Activated CD4-positive, alpha-beta T cell treated with anti-CD3 and anti-CD28 coated beads, Interleukin-2, amount 50 U/mL, for 48 hours (primary cell): ENCODE measurements at places on chromosomes 6 and 20.

- no peak for DNase-seq
Measured at GRCh38 chr6:170281331-170282292, 9.3 kb downstream of the DLL1 start.

- DNase-seq, result no peak
Measured at GRCh38 chr6:137486416-137486815, 7.8 kb downstream of the OLIG3 start.

DNA sequence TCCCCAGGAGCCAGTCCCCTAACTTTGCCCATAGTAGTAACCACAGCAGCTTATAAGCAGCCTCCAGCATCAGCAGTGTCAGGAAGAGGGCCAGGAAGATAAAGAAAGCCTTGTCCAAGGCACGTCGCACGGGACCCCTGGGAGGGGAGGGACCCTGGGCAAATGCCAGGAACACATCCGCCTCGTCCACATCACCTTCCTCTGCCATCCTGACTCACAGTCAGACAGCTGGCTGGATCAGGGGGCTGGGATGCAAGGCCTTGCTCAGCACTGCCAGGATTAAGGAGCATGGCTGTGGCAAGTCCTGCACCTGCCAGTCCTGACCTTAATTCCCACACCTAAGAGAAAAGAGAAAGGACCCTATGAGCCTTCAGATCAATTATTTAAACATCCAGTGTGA is 11.5 kb upstream of the ZBTB22 start:
- DNase-seq, result no peak

DNA sequence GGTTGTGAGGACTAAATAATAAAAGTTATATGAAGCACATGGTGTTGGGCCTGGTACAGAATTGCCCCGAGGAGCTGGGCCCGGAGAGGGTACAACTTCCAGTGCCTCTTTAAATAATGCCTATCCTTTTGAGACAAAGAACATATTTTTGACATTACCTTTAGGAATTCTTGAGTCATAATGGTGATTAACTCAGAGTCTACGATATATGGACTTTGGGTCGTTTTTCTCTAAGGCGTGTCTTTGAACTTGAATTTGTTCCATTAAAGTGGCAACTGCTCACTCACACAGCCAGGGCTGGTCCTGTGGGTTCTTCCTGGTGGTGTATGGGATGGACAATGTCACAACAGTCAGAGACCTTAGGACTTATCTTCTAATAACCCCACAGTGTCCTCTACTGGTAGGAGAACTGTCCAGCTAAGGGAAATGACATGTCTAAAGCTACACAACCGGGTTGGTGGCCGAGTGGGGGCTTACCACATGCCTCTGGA is 106.5 kb downstream of the CDC5L start:
- DNase-seq, result no peak

DNA sequence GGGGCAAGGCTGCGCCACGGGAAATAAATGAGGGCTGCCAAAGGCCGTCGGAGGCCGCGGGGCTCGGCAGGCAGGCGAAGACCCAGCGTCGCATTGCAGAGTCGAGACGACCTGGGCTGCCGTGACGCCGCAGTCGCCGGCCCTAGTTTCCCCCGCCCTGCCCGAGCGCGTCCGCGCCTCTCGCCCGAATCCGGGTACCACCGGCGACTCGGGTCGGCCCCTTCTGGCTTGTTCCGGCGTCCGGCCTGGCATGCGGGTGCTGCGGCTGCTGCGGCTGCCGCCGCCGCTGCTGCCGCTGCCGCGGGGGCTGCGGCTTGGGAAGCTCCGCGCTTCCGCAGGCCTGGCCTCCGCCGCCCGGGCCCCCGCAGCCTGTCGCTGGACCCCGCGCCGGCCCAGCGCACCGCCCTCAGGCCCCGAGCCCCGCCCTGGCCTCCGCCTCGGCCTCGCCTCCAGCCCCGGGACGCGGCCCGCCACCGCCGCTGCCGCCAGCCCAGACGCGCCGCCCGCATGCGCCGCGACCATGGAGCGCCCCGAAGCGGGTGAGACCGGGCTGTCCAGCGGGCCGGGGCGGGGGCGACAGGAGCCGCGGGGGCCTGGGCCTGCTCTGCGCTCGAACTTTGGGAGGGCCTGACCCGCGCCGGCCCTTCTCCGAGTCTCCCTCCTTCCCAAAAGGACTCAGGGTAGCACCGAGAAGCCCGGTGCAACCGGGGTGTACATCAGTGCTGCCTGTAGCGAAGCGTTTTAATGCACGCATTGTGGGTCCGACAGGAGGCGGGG is at the start of gene AKAP7:
TSS of gene AKAP7 (plus strand) at position 224 of the 777 bp plus-strand sequence. CDS start at position 521, 297 bp downstream.
- DNase-seq, result peak; percentile 75

- DNase-seq, result no peak
Measured at GRCh38 chr6:101294051-101294638, 99.4 kb upstream of the GRIK2 start.

DNA sequence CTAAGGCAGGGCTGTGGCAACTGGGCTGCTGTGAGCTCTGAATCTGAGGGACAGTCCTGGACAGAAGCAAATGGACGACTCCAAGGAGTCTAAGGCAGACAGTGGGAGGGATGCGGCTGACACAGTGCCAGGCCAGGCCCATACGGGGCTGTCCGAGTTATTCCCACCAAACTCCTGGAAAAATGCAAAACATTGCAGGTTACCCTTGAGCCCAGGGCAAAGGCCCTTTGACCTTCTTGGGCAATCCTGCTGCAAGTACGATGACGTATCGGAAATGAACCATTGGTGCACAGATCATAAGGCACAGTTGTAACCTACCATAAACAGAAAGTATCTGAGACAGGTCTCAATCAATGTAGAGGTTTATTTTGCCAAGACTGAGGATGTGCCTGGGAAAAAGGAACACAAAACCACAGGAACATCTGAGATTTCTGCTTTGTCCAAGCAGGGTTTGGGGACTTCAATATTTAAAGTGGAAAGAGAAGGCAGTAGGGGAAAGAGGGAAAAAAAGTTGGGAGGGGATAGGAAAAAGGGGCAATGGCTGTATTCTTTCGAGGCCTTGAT is 118.9 kb downstream of the DACT2 start:
- DNase-seq, result no peak

DNA sequence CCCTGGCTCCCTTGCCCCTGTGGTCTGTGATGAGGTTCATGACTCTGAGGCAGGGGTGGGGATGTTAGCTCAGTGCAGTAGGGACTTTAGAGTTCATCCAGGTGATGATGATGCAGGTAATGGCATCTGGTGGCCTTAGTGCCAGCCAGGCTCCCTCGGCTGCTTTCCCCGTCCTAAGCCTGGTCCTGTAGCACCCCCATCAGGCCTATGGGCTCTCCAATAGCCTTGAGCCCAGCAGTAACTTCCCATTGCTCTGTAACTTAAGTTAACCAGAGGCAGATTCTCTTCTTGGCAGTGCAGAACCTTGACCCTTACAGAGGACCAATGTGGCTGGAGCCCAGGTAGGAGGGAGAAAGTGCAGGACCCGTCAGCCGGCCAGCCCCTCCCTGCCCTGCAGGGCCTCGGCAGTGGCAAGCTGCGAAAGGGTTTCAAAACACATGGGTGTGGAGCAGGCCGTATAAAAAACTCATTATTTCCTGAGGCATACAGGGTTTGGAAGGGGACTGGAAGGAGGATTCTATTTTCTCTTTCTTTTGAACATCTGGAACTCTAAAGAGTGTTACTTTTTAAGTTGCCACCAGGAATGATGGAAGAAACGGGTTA is 406.9 kb downstream of the CDH26 start:
- no peak for DNase-seq

- DNase-seq, result no peak
Measured at GRCh38 chr20:24522452-24523330, 53.3 kb downstream of the SYNDIG1 start.

GRCh38 chr6:156878681-156879080 is 101.5 kb downstream of the ARID1B start:
- DNase-seq, result no peak

- DNase-seq, result peak; percentile 9
Measured at GRCh38 chr20:45752746-45753145, 30.6 kb downstream of the SPINT4 start.

- no peak for DNase-seq
Measured at GRCh38 chr6:111796310-111796918, 76.8 kb downstream of the FYN start.

- no peak for DNase-seq
Measured at GRCh38 chr20:55760586-55760985, 244.7 kb downstream of the CBLN4 start.

DNA sequence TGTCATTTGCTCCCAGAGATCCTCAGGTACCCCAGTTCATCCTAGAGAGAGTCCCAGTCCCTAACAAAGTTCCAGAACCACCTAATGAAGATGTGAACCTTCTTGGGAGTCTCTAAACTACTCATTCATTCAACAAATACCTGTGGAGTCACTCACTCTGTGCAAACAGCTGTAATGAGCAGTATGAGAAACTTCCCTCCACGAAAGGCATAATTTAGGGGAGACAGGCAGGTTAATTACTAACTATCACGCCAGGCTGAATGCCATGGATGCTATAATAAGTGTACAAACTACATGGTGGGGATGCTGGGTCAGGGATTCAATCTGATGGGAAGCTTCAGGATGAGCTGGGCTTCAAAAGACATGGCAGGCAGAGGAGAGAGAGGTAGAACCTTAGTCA is 70.1 kb upstream of the AFDN start:
- no peak for DNase-seq

GRCh38 chr6:122673343-122673961 is 63.2 kb downstream of the PKIB start:
- DNase-seq, result no peak

DNA sequence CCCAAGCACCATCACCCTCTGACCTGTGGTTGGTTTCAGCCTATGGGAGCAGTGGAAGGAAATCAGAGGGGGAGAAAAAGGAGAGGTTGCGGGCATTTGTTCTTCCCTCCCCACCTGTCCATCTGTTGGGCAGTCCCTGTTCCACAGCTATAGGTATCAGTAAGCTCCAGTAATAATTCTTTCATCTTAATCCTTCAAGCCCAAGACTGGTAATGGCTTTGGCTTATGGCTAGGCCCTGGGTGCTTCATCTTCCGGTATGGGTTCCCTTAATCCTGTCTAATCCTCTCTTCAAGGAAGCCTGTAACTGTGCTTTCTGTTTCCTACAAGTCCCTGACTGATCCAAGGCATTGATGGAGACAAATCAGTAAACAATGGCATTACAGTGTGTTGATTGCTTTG is 42.2 kb upstream of the STK35 start:
- no peak for DNase-seq

GRCh38 chr6:138526822-138527235 is 27.5 kb upstream of the NHSL1 start:
- no peak for DNase-seq

GRCh38 chr20:22590662-22591061 is 6.3 kb upstream of the FOXA2 start:
- DNase-seq, result no peak

DNA sequence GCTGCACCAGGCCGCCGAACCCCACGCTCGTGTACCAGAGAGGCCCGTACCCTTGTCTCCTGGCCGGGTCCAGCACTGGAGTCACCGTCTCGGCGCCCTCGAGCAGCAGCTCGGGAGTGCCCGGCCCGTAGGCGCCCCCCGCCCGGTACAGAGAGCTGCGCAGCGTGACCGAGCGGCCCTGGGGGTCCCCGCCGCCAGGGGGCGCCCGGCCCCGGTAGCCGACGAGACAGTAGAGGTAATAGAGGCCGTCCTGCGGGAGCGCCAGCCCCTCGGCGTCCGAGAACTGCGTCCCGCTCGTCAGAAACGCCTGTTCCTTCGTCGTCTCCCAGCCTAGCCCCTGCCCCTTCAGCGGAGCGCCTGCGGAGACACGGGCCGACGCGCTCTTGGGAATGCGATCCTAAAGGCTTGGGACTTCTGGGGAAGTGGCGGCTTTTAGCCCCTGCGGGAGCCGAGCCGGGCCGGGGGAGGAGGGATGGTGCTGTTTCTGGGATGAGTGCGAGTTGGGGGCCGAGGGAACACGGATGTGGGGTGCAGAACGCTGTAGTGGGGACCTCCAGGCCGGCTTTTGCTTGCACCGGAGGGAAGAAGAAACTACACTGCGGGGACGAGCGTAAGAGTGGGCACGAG is 1.3 kb downstream of the LTB start:
- peak; percentile 91 for DNase-seq

DNA sequence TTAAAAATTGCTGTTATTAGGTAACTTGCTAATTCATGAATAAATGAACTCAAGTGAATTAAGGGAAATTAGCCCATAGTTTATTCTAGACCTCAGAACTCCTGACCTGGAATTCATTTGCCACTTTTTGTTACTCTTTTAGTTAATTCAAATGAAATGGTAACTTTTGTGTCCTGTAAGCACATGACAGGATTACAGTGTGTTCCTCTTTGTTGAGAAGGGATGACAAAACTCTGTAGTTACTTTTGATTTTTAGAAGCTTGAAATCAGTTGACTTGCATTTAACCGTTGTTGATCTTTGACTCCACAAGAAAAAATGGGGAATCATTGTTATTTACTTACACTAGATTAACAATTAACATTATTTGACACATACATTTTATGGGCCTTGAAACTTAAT is 6.2 kb downstream of the SLC9A8 start:
- no peak for DNase-seq

DNA sequence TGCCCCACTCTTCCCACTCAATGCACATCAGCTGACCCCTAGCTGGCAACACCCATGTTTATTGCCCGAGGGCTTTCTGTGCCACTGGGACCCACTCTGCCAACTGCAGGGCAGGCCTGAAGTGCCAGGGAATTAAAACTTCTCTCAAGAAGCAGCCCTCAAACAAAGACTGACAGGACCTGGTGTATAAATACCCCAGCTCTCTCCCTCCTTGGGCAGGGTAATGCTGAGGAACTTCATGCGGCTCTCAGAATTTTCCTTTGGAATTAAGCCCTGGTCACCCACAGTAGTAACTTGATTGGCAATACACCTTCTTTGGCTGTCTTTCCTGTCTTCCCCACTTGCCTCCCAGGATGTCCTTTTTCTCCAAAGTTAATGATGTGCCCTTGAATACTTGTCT is 5.3 kb upstream of the GDAP1L1 start:
- no peak for DNase-seq

DNA sequence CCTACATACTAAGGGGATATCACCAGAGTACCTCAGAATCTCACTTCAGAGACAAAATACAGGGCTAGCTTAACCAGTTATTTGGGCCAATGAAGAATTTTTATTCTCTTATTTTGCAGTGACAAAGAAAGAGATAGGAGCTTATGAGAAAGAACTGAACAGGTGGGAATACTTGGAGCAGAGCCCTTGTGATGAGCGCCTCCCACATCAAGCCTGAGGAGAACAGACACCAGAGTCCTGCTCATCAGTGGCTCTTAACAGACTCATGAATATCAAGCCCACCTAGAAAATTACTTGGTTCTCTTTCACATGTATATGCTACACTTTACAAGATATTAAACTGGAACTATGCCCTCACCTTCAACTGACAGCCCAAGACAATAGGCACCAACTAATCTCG is 99.0 kb downstream of the FAXC start:
- no peak for DNase-seq
